ENCODE measurements at places on chromosomes 4 and X.
A peak's percentile ranks its signal among the peaks of the same experiment; 100 is the strongest.

DNA sequence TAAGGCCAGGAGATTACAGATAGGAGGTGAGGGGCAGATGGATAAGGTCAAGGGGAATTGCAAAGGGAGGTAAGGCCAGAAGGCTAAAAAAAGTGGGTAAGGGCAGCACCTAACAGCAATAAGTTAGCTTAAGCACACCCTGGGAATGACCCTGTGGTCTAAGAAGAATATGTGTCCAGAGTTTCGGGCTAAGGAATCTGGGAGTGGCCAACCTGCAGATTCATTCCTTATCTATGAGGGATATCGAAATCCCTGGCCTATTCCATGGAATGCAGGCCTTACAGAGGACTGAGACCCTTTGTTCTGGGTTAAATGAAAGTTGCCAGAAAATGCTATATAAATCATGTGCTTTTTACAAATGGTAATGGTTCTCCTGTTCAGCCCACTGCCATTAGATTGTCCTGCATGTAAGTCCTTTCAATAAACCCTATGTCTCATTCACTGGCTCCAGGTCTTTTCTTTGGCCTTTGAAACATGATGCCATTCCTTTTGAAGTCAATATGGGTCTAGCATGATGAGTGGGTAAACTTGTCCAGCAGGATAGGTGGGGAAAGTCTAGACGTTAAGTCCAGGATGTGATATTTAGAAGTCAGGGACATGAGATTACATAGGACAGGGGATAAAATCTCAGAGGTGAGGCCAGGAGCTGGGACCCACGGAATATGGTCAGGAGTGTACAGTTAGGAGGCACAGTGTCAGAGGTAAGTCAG, 226.2 kb downstream of the TACR3 start:
- no peak for DNase-seq

DNA sequence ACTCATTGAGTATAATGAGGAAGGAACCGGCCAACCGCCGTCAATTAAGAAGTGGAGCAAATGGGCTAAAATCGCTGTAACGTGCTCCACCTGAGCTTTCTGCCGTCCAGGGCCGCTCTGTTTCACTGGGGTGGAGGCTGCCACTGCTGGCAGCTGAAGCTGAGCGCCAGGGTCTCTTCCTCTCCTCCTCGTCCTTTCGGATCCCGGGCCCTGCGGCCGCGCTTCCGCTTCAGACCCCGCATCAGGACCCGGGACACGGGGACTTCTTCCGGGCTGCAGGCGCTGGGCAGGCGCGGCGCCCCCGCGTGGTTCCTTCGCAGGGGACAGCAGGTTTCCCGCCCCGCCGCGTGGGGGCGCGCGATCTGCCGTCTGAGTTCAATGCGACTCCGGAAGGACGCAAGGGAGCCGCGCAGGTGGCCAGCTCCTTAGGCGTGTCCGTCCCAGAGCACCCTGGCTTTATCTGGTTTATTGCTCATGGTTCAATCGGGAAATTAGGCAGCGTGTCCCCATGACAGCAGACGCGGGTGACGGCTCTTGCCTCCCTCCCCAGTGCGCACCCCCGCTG, 519.8 kb downstream of the TRIML1 start:
- no peak for DNase-seq

- DNase-seq = no peak
These were observed 14.6 kb upstream of the KIAA0232 start for GRCh38 chr4:6767748-6768538.

DNA sequence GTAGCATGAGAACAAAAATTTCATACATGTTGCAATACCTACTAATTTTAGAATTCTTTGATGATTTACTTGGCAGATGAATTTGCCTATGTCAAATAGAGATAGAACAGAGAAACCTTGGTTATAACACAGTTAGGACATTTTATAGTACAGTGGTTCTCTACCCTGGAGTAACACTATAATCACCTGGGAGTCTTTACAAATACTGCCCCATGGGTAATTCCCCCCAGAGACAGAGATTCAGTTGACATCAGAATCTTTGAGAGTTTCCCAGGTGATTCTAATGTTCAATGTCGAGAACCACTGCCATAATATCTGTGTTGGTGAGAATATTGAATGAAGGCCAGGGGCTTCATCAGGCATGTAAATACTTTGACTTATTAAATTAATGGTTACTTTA, 401.3 kb upstream of the NDST4 start:
- DNase-seq = no peak

GRCh38 chr4:135184715-135185114, 983.1 kb upstream of the PABPC4L start:
- DNase-seq = no peak

DNA sequence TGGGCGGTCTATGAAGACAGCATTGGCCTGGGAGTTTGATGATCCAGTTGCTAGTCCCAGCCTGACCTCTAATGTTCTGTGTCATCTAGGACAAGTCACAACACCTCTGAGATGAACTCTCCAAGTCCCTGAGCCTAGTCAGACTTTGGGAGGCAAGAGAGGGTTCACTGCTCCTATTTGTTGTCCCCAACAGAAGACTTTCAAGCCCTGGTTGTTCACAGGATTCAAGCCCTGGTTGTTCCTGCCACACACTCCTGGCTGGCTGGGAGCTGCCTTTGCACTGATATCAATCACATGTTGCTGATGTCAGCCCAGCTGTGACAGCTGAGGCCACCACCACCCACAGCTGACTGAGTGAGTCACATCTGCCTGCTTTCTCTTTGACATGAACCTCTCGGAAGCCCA, 253.2 kb upstream of the RASGEF1B start:
- peak; percentile 51 for DNase-seq

GRCh38 chrX:6210230-6210629, 18.4 kb downstream of the NLGN4X start:
- no peak for DNase-seq

DNA sequence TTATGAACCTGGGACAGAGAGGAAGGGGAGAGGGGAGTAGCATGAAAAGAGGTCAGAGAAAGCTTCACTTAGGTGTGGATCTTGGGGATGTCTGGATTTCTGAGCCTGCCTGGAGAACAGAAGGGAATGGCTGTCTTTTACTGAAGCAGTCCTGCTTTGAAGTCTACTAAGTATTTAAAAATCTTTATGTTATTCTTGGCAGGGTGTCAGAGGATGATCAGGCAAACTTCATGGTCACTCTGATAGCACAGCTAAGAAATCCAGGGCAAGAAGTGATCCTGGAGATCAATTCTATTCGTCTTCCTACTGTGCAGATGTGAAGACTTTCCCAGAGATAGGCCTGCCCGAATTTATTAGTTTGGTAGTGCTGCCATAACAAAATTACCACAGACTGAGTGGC, 464.4 kb upstream of the BOD1L1 start:
- DNase-seq = no peak

DNA sequence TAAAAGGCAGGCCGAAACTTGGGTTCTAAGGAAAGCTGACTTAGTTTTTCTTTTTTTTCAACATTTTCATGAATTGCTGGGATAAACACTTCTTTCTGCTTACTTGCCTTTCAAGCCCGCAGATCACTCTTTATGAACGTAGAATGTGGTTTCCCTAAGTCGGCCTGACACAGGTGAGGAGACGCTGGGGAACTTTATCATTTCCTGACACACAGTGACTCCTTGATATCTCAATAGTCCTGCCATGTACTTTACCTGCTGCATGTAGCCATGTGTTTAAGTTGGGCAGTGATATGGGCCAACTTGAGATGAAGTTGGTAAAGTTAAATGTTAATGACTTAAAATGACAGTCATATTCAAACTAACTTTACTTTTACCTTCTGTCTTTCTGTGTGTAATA, 26.6 kb upstream of the SNCA start:
- DNase-seq = no peak

DNA sequence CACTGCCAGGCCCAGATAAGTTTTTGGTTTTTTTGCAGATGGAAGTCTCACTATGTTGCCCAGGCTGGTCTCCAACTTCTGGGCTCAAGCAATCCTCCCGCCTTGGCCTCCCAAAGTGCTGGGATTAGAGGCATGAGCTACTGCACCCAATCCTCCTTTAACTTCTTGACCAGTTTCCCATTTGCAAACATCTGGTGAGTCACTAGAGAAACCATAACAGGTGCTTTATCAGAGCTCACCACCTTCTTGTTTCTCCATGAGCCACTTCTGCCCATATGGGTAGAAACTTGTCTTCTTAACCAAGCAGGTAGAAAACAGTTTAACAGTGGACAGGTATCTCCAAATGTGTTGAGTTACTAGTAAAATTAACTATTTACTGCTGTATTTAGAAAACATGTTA, 128.4 kb upstream of the AP1S2 start:
- DNase-seq = no peak

GRCh38 chrX:11751261-11751660, 6.8 kb upstream of the MSL3 start:
- no peak for DNase-seq

DNA sequence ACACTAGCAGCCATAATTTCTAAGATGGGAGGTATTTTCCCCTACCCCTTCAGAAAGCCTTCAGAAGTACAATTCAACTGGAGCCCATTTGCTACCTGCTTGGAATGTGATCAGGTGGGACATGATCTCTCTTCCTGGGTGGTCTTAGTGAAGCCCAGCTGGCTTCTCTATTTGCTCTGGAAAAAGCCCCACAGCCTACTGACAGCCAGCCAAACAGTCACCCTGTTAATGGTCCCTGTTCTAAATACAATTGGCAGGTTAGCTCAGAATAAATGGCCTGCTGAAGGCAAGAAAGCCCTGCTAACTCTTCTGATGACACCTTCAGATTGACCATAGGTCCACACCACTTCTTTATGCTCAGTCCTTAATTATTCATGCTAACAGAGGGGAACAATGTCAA, 39.9 kb downstream of the HS6ST2 start:
- DNase-seq = no peak

- no peak for DNase-seq
These were observed 50.8 kb upstream of the MBNL3 start for GRCh38 chrX:132539611-132540010.

GRCh38 chrX:56783996-56784620, 55.1 kb downstream of the NBDY start:
- no peak for DNase-seq

DNA sequence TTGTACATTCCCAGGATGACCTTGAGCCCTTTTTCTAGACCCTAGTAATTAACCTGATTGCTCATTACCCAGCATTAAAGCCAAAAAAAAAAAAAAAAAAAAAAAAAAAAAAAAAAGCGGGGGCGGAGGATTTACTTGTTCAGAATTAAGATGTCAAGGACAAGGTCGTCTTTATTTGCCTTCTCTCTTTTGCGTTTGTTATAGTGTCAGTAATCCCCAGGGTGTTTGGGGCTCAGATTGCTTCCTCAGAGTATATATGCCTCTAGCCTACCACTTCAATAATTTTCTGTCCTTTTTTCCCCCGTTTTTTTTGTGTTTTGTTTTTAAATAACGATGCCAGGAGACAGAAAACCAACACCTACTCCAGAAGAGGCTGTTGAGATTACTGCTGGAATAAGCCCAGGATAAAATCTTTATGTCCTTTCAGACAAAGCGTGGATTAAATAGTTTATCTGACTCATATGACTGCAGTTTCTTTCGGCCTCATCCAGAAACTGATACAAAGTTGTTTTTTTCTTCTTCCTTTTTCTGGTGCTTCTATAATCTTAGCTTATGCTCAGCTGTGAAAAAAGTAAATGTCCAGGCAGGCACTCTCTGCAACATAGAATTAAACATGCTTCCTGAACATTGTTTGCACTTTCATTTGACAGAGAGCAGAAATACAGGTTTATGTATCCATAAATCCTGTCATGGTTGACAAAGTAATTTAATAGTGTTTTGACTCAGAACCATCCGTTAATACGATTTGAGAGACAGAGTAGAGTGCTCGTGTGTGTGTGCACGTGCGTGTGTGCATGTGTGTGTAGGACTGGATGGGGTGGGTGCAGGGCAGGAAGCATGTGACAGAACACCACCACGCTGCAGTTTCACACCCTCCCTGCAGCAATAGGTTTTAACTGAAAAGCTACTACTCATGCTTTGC, 138.6 kb downstream of the AFF1 start:
- peak; percentile 35 for DNase-seq

GRCh38 chrX:132169554-132169953, 41.7 kb upstream of the FRMD7 start:
- no peak for DNase-seq

GRCh38 chr4:98779088-98779487, 120.7 kb upstream of the TSPAN5 start:
- DNase-seq = no peak

- DNase-seq = no peak
These were observed 109.3 kb downstream of the AFF2 start for GRCh38 chrX:148609515-148610327.

DNA sequence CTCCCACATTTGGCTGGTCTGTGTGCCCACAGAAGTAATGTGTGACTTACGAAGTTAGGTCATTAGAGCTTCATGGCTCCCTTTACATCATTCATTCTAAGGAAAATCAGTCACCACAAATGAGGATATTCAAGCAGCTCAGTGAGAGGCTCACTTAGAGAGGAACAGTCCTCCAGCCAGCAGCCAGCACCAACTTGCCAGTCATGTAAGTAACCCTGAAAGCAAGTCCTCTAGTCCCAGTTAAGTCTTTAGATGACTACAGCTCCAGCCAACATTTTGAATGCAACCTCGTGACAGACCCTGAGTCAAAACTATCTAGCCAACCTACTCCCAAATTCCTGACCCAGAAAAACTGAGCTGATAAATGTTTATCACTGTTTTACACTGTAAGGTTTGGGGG, 71.3 kb downstream of the LRBA start:
- no peak for DNase-seq

- no peak for DNase-seq
These were observed 647.3 kb upstream of the DIPK2B start for GRCh38 chrX:45847961-45848360.

DNA sequence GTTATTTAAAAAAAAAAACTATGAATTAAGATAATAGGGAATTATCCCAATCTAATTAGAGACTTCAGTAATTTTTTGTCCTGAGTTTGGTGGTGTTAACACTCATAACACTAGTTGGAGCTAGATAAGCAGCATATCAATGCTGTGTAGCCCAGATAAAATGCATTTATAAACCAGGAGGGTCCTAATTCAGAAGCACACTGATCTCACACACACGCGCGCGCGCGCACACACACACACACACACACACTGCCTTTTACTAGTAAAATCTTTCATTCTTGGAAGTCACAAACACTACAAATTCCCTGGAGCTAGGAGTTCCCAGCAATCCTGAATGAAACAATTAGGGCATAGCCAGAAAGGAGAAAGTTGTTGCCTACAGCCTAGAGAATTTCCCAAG, 3.2 kb downstream of the UNC5C start:
- no peak for DNase-seq

DNA sequence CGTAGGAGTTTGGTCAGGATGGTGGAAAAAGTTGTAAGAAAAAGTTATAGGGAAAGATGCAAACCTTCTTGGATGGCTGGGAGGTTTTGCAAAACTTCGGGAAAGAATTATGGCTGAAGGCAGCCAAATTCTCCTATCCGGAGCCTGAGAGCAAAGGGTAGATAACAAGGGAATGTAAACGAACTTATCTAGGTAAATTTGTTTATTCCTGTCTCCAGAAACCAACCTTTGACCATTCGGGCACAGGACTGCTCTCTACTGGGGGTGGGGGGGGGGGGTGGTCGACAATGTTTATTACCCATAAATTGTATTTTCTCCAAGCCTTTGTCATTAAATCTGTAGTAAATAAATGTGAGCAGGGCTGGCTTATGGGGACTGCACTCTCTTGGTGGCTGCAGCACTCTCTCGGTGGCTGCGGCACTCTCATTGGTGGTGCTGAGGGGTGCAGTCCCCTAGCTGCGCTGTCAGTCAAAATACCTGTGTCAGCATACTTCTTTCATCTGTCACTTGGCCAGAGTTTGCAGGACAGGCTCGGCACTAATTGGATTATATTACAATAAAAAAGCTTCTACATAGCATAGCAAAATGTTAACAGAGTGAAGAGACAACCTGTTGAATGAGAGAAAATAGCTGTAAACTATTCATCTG, 827.8 kb downstream of the SH3BGRL start:
- no peak for DNase-seq

- DNase-seq = no peak
These were observed 215.8 kb upstream of the SMIM31 start for GRCh38 chr4:164538097-164538496.
